ENCODE measurements at places on chromosomes 5 and 9. TPM values are rescaled to one million over a fixed set of nuclear protein-coding genes. Genes with fewer than 3 reads are reported as not detected.
A peak's percentile ranks its signal among the peaks of the same experiment; 100 is the strongest.

DNA sequence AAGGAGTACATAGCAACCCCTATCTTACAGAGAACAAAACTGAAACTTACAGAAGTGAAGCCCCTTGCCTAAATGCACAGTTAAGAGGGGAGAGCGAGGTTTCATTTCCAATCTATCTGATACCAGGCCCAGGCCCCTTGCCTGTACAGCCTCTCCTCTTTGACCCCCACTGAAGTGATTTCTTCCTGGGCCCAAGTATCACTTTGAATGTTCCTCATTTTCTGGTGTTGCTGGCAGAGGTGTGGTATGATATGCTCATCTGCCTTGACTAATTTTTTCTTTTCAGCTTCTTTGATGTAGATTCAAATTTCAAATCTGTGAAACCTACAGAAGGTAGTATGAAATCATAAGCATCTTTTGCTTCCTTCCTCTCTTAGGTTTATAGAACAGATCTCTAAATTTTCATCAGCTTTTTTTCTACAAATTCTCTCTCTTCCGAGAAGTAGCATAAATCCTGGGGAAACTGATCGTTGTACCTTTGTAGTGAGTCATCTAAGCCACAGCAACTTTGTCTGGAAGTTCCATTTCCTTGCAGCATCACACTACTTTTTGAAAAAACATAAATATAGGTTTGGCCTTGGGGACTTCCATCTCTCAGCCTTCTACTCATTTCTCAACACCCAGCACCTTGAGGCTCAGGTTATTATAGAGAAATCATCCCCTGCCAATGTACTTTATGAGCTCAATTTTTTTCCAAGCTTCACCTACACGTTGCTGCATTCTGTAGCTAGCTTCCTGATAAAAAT is 402.4 kb upstream of the PTGER4 start:
- H3K4me1 ChIP-seq, result peaks cover 9% of the 10 kb centered on the region
- no peak overlapping the region for H3K27ac ChIP-seq
- no peak for DNase-seq
- no peak overlapping the region for H3K4me3 ChIP-seq

GRCh38 chr9:89312222-89312571 is 1.2 kb downstream of the CKS2 start:
- peaks cover 34% of the 10 kb centered on the region for H3K4me1 ChIP-seq
- peak overlapping the region; percentile 83 for H3K4me3 ChIP-seq
- no peak overlapping the region for H3K27ac ChIP-seq
- no peaks in the 10 kb centered on the region for H3K36me3 ChIP-seq
- DNase-seq, result no peak

Gene PCDHB2
- total RNA-seq, result 2.2 TPM

Gene TMEM267
- 8.9 TPM for total RNA-seq

Gene C5orf58
- total RNA-seq, result not detected

Gene OR2S2
- not detected for total RNA-seq

- no peaks in the 10 kb centered on the region for H3K36me3 ChIP-seq
- no peaks in the 10 kb centered on the region for H3K27me3 ChIP-seq
- DNase-seq, result peak; percentile 87
These were observed 66.9 kb upstream of the DNAH5 start for GRCh38 chr5:14011089-14012020.

GRCh38 chr5:74407701-74408100 is 232.8 kb downstream of the ENC1 start:
- H3K36me3 ChIP-seq, result no peaks in the 10 kb centered on the region
- H3K4me3 ChIP-seq, result no peak overlapping the region
- DNase-seq, result no peak
- H3K4me1 ChIP-seq, result peaks cover 18% of the 10 kb centered on the region

- H3K36me3 ChIP-seq, result no peaks in the 10 kb centered on the region
- no peaks in the 10 kb centered on the region for H3K27me3 ChIP-seq
- H3K4me1 ChIP-seq, result no peaks in the 10 kb centered on the region
- H3K4me3 ChIP-seq, result no peak overlapping the region
These were observed 170.4 kb upstream of the KCNN2 start for GRCh38 chr5:114191441-114191840.

DNA sequence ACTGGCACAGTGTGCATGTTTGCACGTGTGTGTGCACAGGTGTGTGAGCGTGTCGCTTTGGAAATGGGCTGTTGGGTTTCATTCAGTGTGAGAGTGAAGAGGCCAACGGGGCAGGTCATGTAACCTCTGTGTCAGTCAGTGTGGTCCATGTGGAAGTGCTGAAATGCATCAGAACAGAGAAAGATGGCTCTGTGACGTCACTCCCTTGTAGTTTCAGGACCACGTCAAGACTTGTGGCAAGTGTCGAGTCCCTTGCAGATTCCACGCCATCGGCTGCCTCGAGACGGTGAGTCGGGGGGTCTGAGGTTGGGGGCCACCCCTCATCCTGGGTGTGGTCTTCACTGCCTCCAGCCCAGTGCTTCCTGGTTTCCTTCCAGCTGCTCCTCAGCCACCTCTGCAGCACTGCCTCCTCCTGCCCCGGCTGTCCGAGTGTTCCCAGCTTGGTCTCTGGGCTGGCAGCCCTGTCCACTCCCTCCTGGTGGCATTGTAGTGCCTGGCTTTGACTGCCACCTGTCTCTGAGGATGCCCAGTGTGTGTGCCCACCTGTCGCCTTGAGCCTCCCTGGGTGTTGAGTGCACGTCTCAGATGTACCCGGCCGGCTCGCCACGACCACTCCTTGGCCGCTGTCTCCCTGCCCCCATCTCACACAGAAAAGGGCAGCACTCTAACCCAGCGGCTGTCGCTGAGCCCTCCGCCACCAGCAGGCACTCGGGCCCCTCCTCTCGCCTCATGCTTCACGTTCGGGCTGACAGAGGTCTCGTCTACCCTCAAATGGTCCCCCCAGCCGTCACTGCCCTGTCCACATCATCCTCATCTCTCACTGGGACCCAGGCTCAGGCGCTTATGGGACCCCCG is 28.0 kb downstream of the FBXW5 start:
- H3K4me1 ChIP-seq, result no peaks in the 10 kb centered on the region
- H3K36me3 ChIP-seq, result peaks cover 62% of the 10 kb centered on the region
- H3K27ac ChIP-seq, result no peak overlapping the region
- H3K4me3 ChIP-seq, result no peak overlapping the region
- no peaks in the 10 kb centered on the region for H3K27me3 ChIP-seq
- no peak for DNase-seq

DNA sequence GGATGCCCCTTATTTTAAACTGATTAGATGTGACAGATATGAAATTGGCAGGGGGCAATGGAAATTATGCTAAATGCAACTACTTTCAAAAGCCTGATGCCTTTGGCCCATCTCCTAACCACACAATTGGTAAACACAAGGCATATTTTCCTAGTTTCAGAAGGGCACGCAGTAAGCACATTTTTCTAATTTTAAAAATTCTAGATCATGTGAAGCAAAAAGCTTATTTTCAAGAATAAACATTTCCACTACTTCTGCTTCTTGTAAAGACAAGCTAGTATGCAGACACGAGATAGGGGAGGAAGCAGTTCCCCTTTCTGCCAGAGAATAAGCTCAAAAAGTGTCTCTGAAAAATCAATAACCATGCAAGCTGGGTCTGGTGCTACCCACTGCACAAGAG is 67.7 kb downstream of the ABCA1 start:
- no peak for DNase-seq
- H3K36me3 ChIP-seq, result peaks cover 18% of the 10 kb centered on the region
- H3K4me3 ChIP-seq, result no peak overlapping the region
- peaks cover 61% of the 10 kb centered on the region for H3K4me1 ChIP-seq

DNA sequence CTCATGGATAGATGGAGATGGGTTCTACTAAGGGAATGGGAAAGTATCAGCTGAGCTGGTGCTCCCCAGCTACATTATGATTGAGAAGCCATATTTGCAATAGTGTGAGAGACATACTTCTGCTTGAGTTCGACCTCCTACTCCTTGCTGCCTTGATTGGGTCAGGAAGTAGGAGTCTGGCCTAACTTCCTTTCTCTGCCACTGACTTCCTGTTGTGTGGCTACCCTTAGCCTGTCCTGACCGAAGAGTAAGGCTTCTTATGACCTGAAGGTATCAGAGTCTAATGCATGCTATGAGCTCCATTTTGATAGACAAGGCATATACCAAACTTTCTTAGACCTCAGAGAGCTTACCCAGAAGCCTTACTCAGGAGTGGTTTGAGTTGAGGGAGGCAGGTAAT is 53.9 kb downstream of the OSTF1 start:
- no peak overlapping the region for H3K27ac ChIP-seq
- no peaks in the 10 kb centered on the region for H3K27me3 ChIP-seq
- H3K4me1 ChIP-seq, result no peaks in the 10 kb centered on the region

- H3K27ac ChIP-seq, result no peak overlapping the region
- H3K4me1 ChIP-seq, result peaks cover 24% of the 10 kb centered on the region
- no peaks in the 10 kb centered on the region for H3K36me3 ChIP-seq
- DNase-seq, result no peak
- peaks cover 4% of the 10 kb centered on the region for H3K27me3 ChIP-seq
- H3K4me3 ChIP-seq, result no peak overlapping the region
These were observed 1.5 kb upstream of the MARCHF3 start for GRCh38 chr5:127031863-127032232.

Gene SPATA31A3
- total RNA-seq, result not detected

DNA sequence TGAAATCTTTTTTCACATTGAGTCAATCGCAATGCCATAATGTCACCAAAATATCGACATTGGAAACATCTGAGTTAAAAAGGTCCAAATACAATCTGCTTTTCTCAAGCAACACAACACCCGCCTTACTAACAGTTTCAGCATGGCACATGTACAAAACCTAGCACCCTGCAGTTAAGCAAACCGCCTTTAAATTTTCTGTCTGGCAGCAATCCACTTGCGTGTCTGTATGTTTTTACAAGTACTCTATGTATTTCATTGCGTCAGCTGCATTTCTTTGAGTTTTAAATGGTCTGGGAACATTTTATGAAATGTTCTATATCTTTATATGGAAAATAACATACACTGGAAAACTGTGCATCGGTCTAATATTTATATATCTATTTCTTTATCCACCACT is 134.6 kb downstream of the DENND1A start:
- H3K27ac ChIP-seq, result no peak overlapping the region
- no peaks in the 10 kb centered on the region for H3K27me3 ChIP-seq
- no peaks in the 10 kb centered on the region for H3K36me3 ChIP-seq
- no peak for DNase-seq

GRCh38 chr5:116738615-116739261 is 164.1 kb upstream of the SEMA6A start:
- H3K27ac ChIP-seq, result no peak overlapping the region
- peaks cover 32% of the 10 kb centered on the region for H3K4me1 ChIP-seq
- no peaks in the 10 kb centered on the region for H3K27me3 ChIP-seq
- DNase-seq, result no peak

DNA sequence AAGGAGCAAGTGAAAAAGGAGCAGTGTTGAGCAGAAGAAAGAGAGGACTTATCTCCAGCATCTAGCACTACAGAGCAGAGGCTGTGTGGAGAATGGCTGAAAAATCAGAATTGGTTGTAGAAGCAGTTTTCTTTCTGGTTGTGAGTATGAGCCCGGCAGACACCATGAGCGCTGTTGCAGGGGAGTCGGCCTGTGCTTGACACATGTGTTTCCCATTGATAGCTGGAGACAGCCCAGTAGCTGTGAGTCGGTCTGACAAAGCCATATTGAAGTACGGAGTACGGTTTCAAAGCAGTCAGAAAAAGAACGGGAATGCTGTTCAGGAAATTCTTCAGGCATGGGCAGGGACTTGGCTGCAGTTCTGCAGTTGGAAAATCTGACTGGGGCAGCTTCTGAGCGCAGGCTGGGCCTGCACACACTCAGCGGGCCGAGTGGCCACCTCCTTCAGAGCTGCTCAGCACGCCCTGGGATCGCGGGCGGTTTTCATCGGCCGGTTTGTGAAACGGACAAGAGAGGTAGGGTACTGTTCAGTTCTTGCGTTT is at the start of gene SGCD:
Gene SGCD (plus strand): TSS at position 447 of the 542 bp plus-strand sequence.
- no peaks in the 10 kb centered on the region for H3K27me3 ChIP-seq
- no peaks in the 10 kb centered on the region for H3K4me1 ChIP-seq
- H3K36me3 ChIP-seq, result no peaks in the 10 kb centered on the region
- DNase-seq, result peak; percentile 82
- peak within 1 kb of the TSS; percentile 41 for H3K4me3 ChIP-seq
- H3K27ac ChIP-seq, result peak within 1 kb of the TSS; percentile 59

DNA sequence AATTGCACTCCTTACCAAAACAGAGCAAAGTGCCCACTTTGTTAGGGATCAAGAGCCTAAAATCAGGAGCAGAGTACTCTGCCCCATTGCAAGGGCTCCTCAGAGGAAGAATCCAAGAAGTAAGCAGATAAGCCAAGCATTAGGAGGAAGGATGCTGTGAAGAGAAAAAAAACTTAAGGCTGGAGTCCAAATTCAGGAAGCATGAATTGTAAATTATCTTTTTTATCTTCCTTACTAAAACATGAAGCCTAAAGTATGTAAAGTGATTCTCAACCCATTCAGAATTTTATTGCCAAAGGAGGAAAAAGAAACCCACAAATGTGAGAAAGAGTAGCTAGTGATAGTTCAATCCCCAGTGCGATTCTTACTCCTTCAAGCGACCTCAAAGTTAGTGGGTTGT is 523.9 kb downstream of the TAF11L14 start:
- H3K4me3 ChIP-seq, result no peak overlapping the region
- H3K4me1 ChIP-seq, result no peaks in the 10 kb centered on the region
- no peak overlapping the region for H3K27ac ChIP-seq
- DNase-seq, result no peak

GRCh38 chr5:98753507-98753906 is 20.0 kb upstream of the RGMB start:
- H3K4me3 ChIP-seq, result no peak overlapping the region
- no peaks in the 10 kb centered on the region for H3K27me3 ChIP-seq
- H3K27ac ChIP-seq, result no peak overlapping the region
- no peaks in the 10 kb centered on the region for H3K36me3 ChIP-seq

Gene SAPCD2
- 13.5 TPM for total RNA-seq

DNA sequence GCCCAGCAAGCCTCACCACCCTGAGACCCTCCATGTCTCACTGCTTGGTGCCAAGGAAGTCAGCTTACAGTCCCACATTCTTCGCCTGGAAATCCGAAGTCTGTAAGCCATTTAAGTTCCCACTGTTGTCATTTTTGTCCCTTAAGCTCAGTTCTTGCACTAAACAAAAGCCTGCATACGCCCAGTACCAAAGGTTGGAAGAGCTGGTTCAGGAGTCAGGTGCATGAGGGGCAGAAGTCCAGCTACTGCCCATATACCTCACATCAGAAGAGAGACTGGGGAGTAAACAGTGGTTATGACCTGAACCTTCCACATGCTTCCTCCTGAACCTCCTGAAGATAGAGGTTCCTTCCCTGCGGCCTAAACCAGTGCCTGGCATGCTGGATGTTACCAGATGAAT is 146.0 kb downstream of the FRMD3 start:
- no peaks in the 10 kb centered on the region for H3K36me3 ChIP-seq
- no peaks in the 10 kb centered on the region for H3K4me1 ChIP-seq
- H3K4me3 ChIP-seq, result no peak overlapping the region
